Stimulated activated naive CD8-positive, alpha-beta T cell treated with anti-CD3 and anti-CD28 coated beads, Interleukin-15, amount 100 ng/mL, for 72 hours (primary cell): ENCODE measurements at places on chromosomes 1 and 21.

GRCh38 chr1:185468626-185469025 lies 151.6 kb upstream of the IVNS1ABP start:
- no peak for DNase-seq

DNA sequence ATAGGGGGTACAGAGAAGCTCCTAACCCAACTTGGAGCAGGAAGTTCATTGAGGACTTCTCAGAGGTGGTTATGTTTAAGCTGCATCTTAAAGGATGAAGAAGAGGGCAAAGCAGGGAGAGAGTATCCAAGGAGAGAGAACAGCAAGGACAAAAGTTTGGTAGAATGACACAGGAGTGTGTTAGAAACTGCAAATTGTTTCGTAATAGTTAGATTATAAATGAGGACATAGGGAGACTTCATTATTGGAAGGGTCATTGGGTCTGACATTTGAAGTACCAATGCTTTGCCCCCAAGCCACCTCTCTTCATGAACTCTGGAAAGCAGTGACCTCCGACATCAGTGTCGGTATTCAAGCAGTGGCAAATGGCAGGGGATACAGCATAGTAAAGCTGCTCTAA lies 209.6 kb upstream of the JUN start:
- DNase-seq, result no peak

- no peak for DNase-seq
Observed at GRCh38 chr21:45079351-45079750, 5.0 kb downstream of the ADARB1 start.

GRCh38 chr1:182299728-182300616 lies 91.6 kb downstream of the GLUL start:
- no peak for DNase-seq

DNA sequence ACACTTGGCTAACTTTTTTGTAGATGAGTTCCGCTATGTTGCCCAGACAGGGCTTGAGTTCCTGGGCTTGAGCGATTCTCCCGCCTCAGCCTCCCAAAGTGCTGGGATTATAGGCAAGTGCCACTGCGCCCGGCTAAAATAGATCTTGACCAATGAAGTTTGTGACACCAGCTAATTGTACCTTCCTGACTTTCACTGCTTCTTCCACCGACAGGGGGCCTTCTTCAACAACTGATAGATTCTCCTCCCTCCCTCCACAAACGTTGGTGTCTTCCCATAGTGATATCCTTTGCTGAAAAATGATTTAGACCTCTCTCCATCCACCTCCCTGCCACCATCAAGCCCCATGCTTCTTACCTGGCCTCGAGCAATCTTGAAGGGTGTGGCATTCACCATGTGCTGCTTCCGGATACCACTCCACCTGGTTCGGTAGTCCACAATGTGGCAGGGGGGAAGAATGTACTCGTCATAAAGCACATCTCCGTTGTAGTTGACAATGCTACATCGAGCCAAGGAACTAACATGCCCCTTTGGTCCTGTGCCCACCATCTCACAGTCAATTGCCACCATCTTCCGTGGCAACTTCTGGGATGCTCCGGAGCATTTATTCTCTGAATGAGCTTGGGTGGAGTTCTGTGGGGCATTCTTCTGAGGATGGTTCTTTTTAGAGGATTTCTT lies 1.6 kb upstream of the METTL25B start:
- DNase-seq, result peak; percentile 46

- DNase-seq, result no peak
Observed at GRCh38 chr1:216554934-216555333, 131.7 kb upstream of the USH2A start.
